ENCODE measurements at places on chromosomes 1 and 21.

GRCh38 chr1:225769687-225770086 lies 7.9 kb upstream of the SRP9 start:
- DNase-seq = no peak

GRCh38 chr1:67679691-67680090 lies 5.3 kb upstream of the GADD45A start:
- no peak for DNase-seq

DNA sequence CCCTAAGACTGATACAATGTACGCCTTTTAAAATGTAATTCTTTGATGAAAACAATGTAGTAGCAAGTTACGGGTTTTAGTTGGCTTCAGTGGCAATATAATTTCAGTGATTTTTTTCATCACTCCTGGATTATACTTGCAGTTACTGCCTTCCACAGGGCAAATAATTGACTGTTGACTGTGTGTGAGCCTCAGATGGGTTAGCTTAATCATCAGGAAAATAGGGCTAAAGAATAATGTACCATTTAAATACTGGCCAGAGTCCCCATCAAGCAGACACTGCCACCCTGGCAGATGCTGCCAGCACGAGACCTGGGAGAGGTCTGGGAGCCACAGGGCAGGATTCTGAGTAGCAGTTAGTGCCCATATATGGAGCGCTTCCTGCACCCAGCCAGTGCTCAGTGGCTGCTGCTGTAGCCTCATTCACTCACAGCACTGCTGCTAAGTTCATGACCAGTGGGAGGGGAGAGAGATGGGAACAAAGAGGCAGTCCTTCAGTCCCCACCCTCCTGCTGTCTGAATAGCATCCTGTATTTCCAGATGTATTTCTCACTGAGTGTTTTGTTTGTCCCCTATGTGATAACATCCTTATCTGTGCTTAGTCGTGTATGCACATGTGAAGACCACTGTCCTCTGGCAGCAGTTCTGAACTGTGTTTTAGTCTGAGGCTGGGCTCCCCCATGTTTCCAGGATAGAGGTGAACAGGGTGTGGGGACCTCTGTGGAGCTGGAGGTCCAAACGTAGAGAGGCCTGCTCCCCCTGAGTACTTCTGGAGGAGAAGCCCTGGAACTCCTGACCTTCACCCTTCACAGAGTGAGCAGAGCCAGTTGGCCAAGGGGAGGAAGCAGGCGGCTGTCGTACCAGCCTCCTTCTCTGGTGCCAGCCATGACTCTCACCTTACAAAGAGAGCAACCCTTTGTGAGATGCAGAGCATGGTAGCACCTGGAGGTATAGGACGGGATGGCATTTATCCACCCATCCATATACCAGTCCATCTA lies 80.4 kb downstream of the ADARB1 start:
- no peak for DNase-seq

DNA sequence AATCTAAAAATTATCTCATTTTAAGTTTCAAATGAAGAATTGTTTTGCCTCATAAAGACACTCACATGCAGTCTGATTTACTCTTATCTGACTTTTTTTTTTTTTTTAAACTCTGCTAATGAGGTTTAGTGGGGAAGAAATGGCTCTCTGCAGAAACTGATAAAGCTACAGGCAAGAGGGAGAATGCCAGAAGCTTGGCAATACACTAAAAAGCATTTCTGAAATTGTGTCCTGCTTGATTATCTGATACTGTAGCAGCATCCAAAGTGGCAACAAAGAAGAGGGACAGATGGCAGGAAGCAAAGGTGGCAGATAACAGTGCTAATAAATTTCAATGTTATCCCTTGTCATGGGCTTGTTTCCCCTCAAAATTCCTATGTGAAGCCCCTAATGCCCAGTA lies 1744.9 kb downstream of the NCAM2 start:
- DNase-seq = no peak

GRCh38 chr1:207868251-207868773 lies 42.6 kb downstream of the CD34 start:
- DNase-seq = no peak

- DNase-seq = no peak
These were observed 750 bp downstream of the SYNJ1 start for GRCh38 chr21:32726839-32727686.

- DNase-seq = no peak
These were observed 36.0 kb downstream of the RNU1-1 start for GRCh38 chr1:16478091-16478490.

GRCh38 chr21:38401191-38401926 lies 96.9 kb downstream of the ERG start:
- no peak for DNase-seq

GRCh38 chr1:91676030-91676429 lies 175.4 kb downstream of the CDC7 start:
- DNase-seq = no peak

- DNase-seq = no peak
These were observed 25.1 kb downstream of the POFUT2 start for GRCh38 chr21:45262616-45263015.

GRCh38 chr1:12407050-12407961 lies 177.5 kb downstream of the VPS13D start:
- no peak for DNase-seq

- no peak for DNase-seq
These were observed 5.9 kb downstream of the ADARB1 start for GRCh38 chr21:45080232-45080631.

GRCh38 chr1:6995789-6996188 lies 210.5 kb downstream of the CAMTA1 start:
- no peak for DNase-seq

- DNase-seq = no peak
These were observed 62.4 kb downstream of the ERI3 start for GRCh38 chr1:44292651-44293050.

DNA sequence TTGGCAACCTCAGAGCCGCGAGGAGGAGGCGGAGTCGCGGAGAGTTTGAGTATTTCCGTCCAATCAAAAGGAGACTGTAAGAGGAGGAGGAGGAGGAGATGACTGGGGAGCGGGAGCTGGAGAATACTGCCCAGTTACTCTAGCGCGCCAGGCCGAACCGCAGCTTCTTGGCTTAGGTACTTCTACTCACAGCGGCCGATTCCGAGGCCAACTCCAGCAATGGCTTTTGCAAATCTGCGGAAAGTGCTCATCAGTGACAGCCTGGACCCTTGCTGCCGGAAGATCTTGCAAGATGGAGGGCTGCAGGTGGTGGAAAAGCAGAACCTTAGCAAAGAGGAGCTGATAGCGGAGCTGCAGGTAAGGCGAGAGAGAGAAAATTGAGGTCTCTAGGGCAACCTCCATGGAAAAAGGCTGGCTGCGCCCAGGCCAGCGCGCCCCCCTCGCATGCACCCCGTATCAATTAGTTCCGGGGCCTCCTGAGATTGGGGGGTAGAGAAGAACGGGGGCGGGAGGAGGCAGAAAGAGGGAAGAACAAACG lies at the start of gene PHGDH:
Gene PHGDH, plus strand, starts transcription at position 131 of the 538 bp plus-strand sequence. Its CDS starts 89 bp downstream, at position 220.
- DNase-seq = no peak

GRCh38 chr1:47646676-47647075 lies 208.8 kb downstream of the FOXD2 start:
- DNase-seq = no peak

- no peak for DNase-seq
These were observed 405.0 kb downstream of the NTNG1 start for GRCh38 chr1:107545879-107546278.

DNA sequence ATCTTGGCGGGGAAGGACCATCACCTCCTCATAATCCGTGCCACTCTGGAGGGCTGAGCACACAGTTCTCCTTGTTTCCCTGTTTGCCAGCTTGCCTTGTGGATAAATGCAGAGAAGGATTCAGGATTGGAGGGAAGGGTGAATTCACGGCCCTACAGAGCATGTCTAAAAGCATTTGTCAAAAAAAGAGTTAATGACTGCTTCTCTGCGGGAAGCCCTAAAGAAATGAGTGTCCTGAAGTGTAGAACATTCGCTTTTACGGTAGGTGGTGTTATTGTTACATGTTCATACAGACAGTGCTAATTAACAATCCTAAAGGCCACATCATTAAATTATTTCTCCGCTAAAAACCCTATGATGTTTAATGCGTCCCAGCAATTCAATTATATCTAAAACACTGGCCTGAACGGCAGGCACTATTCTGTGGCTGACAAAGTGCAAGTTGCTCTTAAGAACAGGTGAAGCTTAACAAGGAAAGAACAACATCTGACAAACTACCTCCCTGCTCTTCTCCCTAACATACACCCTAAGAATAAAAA lies 112.3 kb upstream of the NFIA start:
- DNase-seq = no peak

DNA sequence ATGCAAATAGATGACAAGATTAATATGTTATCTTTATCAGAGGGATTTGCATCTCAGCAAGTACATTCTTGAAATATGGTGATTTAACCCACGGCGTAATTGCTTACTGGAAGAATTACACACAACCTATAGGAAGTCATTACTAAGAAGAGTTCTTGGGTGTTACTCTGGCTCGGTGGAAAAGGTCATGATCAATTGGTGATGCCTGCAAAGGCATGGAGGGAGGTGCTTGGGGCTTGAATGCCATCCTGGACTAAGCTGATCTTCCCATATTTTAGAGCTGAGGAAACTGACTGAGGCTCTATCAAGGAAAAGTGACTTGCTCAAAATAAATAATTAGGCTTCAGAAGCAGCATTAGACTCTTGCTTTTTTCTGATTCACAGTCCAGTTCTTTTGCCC lies 137.5 kb upstream of the JUN start:
- DNase-seq = no peak

- no peak for DNase-seq
These were observed 10.4 kb downstream of the SSU72 start for GRCh38 chr1:1564268-1564667.

DNA sequence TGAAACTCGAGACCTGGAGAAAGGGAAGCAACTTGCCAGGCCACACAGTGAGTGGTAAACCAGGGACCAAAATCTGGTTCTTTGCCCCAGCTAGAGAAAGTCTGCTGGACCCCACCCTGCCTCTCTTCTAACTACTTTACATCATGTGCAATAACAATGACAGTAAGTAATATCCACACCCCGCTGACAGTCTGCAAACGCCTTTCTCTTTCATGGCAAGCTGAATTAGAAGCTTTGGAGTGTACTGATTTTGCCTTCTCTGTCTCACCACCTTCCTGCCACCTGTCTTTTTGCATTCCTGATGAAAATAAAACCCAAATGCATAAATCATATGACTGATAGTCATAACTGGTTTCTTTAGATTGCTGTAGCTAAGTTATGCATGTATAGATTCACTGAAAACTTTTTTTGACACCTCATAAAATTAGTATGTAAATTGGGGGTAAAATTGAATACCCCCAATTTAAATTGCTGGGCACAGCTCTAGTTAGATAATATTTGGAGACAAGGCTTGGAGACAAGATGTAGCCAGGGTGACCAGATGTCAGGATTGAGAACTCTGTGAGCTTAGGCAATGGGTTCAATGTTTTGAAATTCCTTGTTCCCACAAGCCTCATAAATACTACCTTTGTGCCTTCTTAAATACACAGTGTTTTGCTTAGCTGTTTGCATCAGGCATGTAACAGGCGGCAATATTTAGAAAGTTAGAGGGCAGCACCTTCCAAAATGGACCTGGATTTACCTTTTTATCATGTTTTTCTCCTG lies 73.5 kb downstream of the ST6GALNAC5 start:
- DNase-seq = no peak

GRCh38 chr21:17554679-17555465 lies 42.0 kb downstream of the CXADR start:
- DNase-seq = no peak

DNA sequence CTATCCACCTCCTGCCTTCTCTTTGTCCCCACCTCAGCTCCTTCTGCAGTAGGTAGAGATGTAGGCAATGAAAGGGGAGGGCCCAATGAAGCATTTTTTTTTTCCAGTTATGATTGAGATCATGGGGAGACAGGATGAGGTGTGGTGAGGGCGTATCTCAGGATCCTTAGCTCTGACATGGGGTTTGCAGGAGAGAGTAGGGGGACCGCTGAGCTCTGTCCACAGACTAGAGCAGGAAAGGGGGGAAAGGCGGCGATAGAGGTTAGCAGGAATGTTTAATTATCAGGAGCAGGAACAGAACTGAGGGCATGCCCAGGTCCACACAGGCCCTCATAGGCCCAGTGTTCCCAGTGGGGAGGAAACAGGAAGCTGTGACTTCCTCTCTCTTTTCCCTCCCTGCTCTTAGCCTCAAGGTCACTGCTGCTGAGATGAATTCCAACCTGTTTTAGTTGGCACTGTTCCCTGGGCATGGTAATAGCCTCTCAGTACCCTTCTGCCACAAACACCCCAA lies 901 bp upstream of the RXFP4 start:
- no peak for DNase-seq

DNA sequence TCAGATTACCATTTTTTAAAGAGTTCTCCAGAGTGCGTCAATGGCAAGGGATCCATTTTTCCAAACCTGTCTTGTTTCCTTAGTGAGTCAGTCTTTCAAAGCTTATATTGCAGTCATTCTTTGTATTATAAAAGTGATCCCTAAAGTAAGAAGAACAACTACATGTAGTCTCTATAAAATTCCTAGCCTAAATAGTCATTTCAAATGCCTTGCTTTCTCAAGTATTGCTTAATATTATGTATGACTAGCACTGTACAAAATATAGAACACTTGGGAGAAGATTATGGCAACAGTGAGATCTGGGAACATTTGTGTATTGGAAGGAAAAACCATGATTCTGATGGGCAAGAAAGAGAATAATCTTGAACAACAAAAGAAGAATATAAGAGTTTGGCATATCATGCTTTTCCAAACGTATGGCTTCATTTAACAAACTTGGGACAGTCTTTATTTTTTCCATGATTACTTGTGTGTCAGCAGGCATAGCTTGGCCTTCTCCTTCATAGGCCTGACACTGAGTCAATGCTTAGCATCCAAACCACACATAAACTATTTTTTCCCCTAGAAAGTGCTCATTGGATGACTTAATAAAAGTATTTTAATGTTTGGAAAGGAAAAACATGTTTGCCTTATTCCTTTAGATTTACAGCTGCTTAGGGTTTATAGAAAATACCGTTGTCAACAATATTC lies 547.4 kb downstream of the LTN1 start:
- DNase-seq = no peak

DNA sequence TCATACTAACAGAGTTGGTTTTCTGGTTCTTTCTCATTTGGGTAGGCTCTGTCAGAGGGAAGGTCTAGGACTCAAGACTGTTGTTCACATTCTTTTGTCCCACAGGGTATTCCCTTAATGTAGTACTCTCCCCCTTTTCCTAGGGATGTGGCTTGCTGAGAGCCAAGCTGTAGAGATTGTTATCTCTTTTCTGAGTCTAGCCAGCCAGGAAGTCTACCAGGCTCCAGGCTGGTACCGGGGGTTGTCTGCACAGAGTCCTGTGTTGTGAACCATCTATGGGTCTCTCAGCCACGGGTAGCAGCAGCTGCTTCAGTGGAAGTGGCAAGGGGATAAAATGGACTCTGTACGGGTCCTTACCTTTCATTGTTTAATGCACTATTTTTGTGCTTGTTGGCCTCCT lies 226.4 kb downstream of the LBR start:
- DNase-seq = no peak

GRCh38 chr1:201890223-201890622 lies 1.5 kb downstream of the SHISA4 start:
- no peak for DNase-seq

All from cortex of kidney (tissue), 1 donor.